ENCODE measurements at places on chromosomes 4 and X.

- no peak for DNase-seq
These were observed 289.2 kb downstream of the IL1RAPL1 start for GRCh38 chrX:28876408-28876807.

DNA sequence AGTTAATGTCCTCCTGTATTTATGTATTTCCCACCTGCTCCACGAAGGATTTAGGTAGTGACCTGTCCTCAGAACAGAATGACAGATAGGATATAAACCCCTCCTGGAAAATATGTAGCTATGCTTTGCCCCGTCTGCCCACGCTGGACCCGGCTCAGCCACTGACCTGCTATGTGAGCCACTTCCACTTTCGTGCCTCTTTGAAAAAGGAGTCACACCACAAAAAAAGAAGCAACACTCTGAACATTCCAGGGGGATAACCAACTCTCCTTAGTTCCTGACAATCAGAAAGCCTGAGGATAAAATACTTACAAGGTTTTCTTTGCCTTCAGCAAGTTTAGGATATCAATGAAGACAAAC is 11.1 kb downstream of the ACSL1 start:
- no peak for DNase-seq

- DNase-seq = no peak
These were observed 206.9 kb upstream of the HCCS start for GRCh38 chrX:10904220-10904619.

DNA sequence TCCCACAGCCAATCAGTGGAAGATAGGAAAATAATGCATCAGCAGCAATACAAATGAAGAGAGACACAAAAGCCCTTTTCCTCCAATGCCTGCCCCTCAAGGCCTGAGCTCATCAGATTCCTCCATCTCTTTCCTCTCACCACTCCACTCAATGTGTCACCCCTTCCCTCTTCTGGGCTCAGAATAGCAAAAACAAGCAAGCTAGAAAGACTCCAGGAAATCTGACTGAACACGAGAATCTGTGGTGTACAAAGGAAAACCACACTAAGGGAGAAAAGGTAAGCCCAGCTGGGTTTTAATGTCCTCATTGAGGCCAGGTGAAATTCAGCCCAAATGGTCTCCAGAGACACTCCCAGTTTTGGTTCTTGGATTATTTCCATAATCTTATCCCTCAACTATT is 46.3 kb downstream of the ARHGEF9 start:
- no peak for DNase-seq

- DNase-seq = no peak
These were observed 58.0 kb downstream of the SH3BGRL start for GRCh38 chrX:81259714-81260395.

DNA sequence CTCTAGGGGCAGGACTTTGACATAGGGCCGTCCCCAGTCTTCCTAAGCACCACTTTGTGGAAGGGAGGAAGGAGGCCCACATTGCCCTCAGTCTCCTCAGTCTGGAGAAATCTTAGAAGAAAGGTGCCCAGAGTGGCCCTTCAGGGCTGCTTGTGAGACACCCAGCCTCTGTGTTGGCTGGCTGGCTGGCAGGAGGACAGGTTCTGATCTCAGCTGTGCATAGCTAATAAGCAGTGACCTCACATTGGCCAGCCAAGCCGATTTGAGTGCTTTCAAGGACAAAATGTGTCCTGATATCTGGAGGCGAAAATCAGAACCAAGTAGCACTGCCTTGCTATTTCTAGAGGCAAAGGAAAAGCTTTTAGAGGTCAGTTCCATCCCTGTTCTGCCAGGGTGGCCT is 211.5 kb downstream of the BCOR start:
- no peak for DNase-seq

DNA sequence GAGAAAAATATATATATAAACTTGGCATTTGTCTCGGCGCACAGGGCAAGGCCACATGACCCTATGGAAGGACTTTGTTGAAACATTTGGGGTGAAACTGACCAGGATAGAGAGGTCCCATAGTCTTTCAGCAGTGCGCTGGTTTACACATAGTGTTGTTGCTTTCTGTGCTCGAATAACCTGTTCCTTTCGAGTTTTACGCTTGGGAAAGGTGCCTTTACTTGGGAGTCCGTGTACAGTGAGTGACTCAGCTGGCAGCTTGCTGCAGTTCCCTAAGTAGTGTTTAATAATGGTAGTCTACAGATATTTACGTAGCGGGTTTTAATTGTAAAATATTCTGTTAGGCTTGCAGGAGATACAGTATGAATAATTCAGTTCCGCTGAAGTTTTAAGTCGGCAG is 578 bp downstream of the APOOL start:
- no peak for DNase-seq

DNA sequence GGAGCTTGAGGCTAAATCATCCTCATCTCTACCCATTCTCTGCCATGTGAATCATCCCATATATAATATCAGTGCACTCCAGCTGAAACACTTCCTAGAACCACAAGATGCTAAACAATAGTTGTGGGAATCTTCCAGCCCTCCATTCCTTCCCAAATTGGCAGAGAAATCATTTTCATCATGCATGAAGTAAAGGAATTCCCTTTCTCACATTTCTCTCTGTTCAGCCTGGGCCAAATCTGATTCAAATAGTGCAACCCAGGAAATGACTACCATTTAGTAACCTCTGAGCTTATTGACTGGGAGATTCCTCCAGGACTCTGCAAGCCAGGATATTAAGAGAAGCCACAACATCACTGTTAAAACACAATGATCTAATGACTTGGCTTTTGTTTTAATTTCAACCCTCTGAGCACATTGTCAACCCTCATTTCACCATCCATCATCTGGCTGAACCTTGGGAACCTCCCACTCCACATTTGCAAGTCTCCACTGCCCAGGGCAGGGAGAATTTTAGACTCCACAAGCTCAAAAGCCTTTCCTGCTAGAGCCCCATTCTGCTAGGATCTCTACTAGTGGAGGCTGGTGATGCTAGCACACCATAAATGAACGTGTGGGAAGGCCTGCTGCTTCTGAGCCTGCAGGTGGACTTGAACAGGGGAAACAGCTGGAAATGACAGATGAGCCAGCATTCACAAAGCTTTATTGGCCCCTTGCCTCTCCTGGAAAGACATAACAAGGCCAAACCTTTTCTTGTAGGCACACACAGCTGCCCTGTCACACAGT is 133.9 kb downstream of the TET2 start:
- no peak for DNase-seq

GRCh38 chr4:111697176-111697942 is 447.9 kb upstream of the FAM241A start:
- DNase-seq = peak; percentile 23

DNA sequence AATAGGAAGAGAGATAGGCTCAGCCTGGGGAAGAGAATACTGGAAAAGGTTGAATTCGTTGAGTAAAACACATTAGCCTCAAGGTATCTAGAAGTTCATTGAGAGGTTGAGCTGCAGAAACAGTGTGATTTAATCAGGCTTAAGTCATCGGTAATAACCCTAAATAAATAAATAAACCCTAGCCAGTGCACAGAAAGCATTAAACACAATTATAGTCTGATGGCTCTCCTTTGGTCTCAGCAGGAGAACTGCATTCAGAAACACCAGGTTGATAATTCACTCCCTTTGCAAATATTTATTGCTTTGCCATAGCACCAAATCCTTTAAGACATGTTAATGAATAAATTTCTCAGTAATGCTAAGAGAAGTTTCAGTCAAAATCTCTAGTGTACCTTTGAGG is 9.6 kb downstream of the DCX start:
- DNase-seq = no peak

DNA sequence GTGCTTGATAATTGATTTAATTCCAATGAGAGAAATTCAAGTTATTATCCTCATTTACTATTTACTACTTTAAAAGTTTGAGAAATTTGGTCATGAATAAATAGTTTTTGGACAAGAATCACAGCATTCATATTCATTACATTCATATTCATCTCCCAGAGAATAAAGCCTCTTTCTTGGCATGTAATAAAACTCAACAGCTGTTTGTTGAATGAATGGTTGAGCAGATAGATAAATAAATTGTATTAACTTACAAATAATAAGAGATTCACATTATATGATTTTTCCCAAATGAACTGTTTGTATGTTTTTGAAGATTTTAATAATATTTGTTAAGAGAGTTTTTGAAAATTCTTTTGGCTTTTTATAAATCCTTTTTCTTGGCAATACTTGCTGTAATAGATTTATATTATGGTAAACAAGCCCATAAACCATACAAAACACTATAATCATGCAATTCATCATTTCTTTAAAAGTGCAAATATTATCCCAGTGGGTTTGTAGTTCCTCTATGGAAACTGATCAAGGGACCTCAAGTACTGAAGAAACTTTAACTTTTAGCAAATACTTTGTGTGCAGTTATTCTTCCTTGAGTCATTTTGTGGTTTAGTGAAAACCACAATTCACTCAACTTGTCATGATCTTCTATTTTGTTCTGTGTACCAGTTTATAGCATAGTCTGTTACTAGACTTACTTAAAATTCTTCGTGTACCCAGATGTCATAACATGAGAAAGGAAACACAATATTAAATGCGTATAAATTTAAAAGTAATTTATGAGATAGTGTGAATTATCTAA is 371.8 kb downstream of the ADGRL3 start:
- no peak for DNase-seq

GRCh38 chr4:121951521-121952110 is at the start of gene TRPC3:
Gene TRPC3 (minus strand): TSS chr4:121952060. CDS start chr4:121951680, 380 bp downstream.
- DNase-seq = peak; percentile 13

DNA sequence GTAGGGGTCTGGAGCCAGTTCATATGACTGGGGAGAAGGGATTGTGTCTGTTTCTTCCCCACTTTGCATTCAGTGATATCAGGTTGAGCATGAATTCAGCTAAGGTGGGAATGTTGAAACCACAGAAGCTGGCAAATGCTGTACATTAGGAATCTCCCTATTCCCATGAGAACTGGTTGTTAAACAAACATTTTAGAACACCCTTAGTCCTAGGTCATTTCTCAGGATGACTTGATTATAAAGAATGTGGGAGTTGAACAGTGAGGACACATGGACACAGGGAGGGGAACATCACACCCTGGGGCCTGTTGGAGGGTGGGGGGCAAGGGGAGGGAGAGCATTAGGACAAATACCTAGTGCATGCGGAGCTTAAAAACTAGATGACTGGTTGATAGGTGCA is 62.6 kb upstream of the LIMCH1 start:
- peak; percentile 71 for DNase-seq

DNA sequence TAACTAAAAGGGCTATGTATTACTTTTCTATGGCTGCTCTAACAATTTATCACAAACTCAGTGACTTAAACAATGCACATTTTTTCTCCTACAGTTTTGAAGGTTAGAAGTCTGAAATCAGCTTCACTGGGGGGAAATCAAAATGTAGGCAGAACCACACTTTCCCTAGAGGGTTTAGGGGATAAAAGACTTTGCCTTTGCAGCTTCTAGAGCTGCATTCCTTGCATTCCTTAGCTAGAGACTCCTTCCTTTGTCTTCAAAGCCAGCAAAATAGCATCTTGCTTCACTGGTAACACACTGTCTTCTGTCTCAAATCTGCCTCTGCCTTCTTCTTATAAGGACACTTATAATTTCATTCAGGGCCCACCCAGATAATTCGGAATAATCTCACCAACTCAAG is 152.4 kb upstream of the SPIN4 start:
- no peak for DNase-seq

DNA sequence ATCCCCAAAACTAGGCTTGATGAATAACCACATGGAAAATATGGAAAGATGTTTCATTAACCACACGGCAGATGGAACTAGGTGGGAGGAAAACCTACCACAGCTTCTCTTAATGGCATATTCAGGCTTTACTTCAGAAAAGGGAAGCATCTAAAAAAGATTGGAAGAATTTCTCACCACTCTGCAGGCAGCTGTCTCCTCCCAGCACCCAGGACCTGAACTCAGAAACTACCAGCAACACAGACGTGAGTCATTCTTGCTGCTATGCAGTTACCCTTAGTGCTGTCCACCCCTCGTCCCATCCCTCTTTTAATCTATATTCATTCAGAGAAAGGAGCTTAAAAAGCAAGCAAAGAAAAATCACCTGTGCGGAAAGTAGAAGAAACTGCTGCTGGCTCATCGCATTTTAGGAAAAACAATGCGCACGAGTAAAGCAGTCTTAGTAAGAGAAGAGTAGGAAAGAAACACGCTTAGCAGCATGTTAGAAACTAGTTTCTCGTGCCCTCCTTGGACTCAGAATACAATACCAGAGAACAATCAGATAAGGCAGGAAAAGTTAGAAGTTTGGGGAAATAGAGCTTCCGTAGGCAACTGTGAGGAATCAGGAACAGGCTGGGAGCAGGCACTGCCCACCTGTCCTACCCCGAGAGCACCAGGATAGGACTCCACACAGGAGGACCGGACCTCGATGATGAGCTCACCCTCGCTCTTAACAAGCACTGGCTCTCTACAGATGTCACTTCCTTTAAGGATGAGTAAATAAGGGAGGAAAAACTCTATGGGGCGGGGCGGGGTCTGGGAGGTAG is 48.1 kb upstream of the ENPP6 start:
- DNase-seq = no peak

DNA sequence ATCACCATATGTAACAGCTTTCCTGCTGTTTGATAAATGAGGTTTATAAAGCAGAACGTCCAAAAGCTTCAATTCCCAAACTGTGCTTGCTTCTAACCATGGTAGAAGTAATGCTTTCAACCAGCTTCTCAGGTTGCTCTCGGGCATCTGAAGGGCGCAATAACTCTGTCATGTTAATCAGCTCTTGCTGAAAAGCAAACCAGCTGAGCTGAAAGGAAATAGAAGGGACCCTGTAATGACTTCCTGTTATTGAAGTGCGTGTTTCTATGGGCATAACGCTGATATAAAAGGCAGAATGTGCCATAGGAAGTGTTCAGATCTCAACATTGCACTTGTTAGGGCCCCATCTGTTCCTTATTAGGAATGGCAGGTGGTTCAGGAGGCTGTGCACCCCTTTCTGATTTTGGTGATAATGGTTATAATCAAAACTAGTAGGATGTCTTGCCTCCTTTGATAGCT is 21.2 kb downstream of the HERC3 start:
- DNase-seq = peak; percentile 23

- peak; percentile 56 for DNase-seq
These were observed 203.7 kb upstream of the EMCN start for GRCh38 chr4:100721490-100721889.

GRCh38 chr4:66647476-66647875 is 897.8 kb downstream of the CENPC start:
- no peak for DNase-seq

DNA sequence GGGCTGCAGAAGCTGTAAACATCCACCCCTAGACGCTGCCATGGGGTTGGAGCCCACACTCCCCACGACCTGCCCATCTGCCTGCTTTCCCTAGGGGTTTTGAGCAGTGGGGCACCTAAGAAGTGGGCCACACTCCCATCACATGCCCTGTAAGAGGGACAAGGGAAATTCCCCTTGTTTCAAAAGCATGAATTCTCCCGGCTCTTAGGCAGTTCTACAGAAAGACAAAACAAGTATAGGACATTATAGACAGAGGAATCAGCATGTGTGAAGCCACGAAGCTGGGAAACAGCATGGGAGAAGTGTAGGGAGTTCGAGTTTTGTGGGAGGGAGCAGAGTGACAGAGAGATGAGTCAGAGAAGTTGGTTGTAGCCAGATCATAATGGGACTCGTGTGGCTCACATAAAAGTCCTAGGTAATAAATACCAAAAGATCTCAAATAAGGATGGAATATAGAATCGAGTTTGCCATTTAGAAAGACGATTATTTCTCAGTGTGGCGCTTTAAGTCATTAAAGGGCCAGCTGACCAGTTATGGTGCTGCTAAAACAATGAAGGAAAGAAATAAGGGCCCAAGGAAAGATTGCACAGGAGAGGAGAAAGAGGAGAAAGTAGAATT is 23.9 kb downstream of the APOO start:
- DNase-seq = no peak

Data from NCI-H526 treated with DMSO at 0.1 percent for 48 hours (cell line).